ENCODE measurements at places on chromosomes 16 and 17.
A peak's percentile ranks its signal among the peaks of the same experiment; 100 is the strongest.

DNA sequence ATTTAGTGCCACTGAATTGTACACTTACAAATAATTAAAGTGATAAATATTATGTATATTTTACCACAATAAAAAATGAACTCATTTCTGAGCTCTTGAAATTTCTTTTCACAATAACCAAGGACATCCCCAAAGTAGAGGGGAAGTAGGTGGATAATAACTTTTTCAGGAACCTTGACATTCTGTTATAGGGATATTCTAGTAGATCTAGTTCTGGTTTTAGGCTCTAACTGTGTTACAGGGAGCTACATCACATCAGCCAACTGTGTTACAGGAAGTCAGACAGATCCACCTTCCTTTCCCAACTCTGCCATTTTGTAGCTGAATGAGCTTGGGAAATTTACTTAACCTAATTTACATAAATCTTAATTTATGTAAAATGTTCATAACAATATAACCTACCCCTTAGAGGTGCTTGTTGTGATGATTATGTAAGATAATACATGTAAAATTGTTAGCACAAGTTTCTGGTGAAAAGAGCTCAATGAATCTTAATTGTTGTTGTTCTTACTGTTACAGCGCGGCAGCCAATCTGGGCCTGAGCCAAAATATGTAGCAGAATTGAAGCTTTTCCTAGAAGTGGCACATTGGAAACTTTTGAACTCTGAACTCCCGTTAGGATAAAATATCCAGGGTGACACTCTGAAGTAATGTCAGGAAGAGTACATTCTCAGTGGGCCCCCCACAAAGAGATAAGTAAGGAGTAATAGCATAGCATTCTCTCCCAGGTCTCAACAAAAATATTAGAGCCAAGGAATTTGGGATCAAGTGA is 169.8 kb downstream of the AATF start:
- no peak for DNase-seq

DNA sequence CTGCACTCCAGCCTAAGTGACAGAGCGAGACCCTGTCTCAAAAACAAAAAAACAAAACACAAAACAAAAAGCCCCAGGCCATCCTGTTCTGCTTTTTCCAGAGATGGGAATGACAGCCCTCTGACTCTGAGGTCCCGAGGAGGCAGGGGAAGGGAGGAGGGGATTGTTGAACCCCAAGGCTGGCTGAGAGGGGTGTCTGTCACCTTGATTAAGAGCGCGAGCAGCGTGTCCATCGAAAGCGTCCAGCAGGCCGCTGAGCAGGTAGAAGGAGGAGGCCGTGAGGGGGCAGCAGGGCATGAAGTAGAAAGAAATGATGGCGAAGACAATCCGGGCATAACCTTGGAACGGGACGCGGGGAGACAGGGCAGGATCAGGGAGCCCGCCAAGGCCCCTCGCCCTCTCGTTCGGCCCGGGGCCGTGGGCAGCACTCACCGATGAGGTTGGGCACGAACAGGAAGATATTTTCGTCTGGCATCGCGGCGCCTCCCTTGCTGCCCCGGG is 593 bp downstream of the CDIPT start:
- DNase-seq: peak; percentile 17

DNA sequence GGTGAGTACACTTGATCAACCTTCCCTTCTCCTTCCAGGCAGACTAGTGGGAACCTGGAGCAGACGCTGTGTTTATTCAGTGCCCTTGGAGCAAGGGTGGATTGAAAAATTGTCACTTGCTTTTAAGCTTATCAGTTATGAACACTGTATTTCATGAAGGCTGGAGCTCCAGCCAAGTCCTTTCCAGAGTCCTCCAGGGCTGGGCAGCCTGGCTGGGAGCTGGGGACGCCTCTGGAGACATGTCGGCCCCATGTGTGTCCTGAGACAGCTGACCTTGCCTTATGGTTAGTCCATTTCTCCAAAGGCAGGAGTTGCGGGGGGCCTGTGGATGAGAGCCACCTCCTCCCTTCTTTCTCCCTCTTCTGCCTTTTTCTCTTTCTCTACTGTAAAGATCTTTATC is 67.0 kb downstream of the RAP1GAP2 start:
- no peak for DNase-seq

- DNase-seq: no peak
Observed at GRCh38 chr17:43528988-43529814, 16.9 kb downstream of the ETV4 start.

DNA sequence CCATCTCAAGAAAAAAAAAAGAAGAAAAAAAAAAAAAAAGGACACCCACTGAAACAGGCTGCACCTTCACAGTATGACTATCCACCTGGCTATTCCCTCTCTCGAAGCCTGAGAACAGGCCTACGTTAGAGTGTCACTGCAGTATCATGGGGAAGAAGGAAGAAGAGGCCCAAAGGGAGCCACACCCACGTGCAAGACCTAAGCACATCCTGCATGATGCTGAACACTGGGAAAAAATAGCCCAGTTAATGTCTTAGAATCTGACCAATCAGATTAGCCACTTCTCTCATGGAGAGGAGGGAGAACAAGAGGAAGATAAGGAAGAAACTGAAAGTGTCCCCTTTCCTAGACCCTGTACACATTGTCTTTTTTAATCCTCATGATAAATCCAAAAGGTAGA is 19.5 kb upstream of the MED13 start:
- no peak for DNase-seq

- no peak for DNase-seq
Observed at GRCh38 chr16:13018026-13018425, 116.6 kb downstream of the SHISA9 start.

GRCh38 chr16:76210157-76210556 is 67.0 kb upstream of the CNTNAP4 start:
- no peak for DNase-seq

Measured in activated CD4-positive, alpha-beta T cell treated with anti-CD3 and anti-CD28 coated beads, Interleukin-2, Interleukin-6, amounts not matched to agents 100 ng/mL and 50 ng/mL, durations not matched to agents 16 hours and 8 hours (primary cell).